ENCODE measurements at places on chromosomes 3 and 15.

GRCh38 chr3:53525765-53526703 lies 31.6 kb downstream of the CACNA1D start:
- DNase-seq: no peak

DNA sequence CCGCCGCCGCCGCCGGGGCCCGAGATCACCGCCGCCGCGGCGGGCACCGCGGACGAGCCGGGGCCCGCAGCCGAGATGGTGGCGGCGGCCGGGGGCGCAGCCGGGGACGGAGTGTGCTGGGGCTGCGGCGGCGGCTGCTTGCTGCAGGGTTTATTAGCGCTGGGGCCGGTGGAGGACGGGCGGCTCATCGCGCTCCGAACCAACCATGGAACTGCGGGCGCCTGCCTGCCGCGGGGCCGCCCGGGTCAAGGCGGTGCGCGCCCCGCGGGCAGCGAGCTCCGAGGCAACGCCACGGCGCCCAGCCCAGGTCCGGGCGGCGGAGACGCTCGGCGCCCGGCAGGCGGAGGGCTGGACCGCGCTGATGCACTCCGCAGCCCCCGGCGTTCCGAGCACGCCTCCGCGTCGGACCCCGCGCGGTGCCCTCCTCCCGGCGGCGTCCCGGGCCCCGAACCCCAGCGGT lies 277 bp downstream of the SIAH2 start:
- DNase-seq: no peak

- no peak for DNase-seq
These were observed 77.9 kb downstream of the APBA2 start for GRCh38 chr15:28963711-28964081.

DNA sequence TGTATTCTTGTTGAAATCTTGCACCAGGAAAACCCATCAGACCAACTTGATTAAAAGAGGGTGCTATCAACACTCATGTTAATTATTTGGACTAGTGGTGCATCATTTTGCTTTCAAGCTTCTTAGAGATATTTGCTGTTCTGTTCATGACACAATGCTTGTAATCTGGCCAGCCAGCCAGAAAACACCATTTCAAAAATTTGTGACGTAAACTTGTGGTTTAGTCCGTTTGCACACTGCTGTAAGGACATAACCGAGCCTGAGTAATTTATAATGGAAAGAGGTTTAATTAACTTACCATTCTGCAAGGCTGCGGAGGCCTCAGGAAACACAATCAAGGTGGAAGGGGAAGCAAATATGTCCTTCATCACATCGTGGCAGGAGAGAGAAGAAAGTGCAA lies 374.3 kb upstream of the TGFBR2 start:
- DNase-seq: no peak

DNA sequence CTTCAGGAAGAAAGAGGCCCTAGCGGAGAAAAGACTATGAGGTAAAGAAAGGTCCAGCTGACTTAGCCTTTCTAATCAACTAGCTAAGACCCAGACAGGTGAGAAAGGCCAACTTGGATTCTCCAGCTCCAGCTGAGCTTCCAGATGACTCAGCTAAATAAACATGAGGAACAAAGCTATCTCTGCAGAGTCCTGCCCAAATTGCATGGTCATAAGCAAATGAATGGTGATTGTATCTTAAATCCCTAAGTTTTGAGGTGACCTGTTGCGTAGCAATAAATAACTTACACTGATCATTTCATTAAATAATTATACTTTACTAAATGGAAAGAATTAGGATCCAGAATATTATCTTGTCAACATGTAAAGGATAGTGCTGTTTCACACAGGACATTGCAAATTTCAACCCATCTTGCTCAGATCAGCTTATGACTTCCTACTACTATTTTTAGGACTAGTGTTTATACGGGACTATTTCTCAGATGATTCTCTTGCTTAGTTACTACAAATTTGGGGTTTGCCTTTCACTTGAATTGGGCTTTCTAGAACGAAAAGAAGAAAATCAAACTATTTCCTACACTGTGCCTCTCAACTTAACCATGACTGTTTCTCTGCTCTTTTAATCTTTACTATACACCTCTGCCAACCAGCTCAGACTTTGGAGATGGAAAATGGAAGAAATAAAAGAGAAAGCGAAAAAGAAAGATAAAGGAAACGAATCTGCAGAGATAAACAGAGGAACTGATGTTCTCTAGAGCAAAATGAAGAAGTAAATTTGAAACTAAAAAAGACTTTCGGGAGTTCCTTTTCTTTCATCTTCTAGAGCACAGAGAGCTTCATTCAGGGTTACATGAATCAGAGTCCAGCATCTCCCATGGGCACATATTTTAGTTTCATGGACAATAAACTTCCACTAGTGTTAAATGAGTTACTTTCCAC lies 6.6 kb upstream of the ADGRG7 start:
- no peak for DNase-seq

DNA sequence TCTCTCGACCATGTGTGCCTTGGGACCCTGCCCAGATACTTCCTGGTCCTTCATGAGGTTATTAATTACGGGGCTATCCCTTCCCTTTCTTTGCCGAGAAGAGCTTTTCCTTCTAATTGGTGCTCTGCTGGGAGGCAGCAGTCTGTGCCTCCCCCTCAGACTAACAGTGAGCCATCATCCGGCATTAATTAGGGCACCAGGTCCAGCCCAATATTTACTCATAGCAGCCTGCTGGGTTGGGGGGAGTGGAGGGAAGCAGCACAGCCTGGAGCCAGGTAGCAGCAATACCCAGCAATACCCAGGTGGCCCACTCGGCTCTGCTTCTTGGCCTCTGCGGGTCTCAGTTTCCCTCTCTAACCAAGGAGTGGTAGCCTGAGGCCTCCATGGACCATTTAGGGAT lies 20.1 kb downstream of the CACNA2D2 start:
- no peak for DNase-seq

- DNase-seq: no peak
These were observed 193.6 kb downstream of the UACA start for GRCh38 chr15:70569714-70570231.

DNA sequence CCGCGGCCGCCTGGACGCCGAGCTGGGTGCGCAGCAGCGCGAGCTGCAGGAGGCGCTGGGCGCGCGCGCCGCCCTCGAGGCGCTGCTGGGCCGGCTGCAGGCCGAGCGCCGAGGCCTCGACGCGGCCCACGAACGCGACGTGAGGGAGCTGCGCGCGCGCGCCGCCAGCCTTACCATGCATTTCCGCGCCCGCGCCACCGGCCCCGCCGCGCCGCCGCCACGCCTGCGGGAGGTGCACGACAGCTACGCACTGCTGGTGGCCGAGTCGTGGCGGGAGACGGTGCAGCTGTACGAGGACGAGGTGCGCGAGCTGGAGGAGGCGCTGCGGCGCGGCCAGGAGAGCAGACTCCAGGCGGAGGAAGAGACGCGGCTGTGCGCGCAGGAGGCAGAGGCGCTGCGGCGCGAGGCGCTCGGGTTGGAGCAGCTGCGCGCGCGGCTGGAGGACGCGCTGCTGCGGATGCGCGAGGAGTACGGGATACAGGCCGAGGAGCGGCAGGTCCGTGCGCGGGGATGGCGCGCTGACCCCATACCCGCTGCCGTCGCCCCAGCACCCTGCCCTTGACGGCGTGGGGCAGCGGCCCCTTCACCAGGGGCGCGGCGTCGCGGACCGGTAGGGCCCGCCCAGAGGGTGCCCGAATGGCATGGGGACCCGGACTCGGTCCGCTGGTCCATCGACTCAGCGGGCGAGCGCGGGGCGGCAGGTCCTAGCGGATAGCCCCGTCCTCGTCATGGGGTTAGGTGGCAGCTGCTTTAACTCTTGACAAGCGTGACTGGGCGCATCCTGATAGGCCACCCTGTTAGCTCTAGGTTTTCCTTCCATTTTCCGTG lies 848 bp downstream of the SYNM start:
- DNase-seq: no peak

DNA sequence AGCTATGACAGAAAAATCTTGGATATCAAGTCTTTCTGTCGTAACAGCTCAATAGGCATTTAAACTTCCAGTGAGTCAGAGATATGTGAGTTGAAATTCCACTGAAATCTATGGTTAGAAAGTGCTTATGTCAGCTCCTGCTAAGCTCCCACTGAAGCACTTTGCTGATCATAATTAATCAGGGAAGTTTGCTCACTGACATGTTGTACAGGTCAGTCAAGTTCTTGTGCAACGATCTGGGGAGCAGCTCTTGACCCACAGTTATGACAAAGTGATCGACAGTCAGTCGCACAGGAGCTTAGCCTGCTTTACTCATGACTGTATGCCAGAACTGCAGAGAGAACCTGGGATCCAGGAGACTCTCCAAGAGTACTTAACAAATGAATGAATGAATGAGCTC lies 453.5 kb downstream of the SOX2 start:
- no peak for DNase-seq

- no peak for DNase-seq
These were observed 34.6 kb upstream of the TOPAZ1 start for GRCh38 chr3:44206862-44207652.

DNA sequence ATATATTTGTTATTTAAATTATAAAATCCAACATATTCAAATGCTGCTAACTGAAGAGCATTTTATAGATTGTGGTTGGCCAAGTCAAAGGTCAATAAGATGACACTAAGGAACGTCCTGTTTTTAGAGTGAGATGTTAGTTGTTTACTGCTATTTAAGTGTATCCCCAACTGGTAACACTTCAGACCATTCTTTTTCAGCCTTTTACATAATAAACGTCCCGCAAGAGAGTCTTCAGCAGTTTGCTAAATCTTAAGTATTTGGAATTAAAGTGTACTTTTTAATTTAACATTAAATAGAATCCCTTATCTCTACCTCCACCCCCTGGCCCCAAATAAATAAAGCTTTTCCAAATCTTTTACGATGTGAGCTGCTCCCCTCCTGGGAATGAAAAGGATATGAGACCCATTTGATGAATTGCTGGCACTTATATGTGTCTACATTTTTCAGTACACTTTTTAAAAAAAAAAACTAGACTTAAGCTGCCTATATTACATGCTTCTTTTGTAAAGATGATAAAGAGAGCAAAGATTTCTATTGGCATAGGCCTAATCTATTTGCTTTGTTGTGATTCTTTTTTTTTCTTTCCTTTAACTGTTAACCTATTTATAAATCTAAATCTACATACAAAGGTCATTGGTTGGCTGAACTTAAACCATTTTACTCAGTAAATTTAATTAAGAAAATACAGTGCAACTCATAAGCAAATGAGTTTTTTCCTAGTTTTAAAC lies 101.8 kb upstream of the SKOR1 start:
- no peak for DNase-seq

DNA sequence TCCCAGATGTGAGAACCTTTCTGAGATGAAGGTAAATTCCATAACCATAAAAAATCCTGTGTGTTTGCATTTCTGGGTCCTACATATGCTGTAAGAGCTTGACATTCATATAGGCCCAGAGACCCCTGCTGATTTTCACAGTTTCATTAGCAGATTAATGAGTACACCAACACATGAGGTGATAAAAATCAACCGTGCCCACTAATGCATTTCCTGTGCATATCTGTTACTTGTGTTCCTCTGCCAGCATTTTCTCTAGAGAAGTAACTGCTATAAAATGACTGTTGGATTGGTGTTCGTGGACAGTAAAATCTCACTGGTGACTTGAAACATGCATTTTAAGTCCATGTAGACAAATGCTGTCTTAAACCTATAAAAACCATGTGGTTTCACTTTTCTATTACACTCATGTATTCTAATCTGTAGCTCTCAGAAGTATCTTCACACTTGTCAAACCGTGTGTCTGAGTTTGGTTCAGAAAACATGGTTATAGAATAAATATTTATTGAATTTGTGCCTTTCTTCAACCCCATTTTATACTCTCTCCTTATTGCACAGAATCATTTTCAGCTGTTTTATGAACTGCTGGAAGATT lies 14.6 kb downstream of the MAP2K5 start:
- DNase-seq: no peak

GRCh38 chr15:40873694-40874561 lies at the start of gene RHOV:
Gene RHOV, minus strand, starts transcription at chr15:40874234. Its CDS starts 95 bp downstream, at chr15:40874139.
- DNase-seq: peak; percentile 34

DNA sequence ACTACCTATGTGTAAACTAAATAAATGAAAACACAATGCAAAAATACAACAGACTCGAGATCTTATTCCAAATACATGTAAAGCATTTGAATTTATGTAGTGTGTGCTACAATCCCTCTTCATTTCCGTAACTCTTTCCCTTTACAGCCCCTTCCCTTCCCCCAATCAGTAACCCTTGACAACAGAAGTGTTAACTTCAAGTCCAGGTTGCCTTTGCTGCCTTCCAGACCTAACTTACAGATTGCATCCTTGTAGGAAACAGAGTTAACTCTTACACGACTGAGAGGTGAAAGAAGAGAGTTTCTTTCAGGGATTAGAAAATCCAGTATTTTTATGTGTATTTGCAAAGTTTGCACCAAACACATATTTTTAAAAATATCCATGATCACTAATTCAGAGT lies 1.4 kb upstream of the ROBO1 start:
- DNase-seq: no peak

DNA sequence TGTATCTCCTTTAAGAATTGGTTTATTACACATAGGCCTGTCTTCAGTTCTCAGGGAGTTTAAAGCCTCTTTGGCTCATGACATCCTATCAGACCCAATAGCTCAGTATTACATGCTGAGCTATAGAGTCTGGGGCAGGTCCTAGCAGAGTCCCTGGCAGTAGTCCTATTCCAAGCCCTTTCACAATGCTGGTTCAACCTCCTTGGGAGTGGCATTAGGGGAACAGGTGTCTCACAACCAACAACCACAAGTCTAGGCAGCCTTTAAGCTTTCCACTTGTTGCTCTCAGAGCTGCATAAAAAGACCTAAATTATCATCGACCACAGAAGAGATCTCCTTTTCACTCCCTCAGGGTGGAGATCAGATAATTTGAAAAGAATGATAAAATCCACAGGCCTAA lies 22.8 kb upstream of the C2CD4B start:
- no peak for DNase-seq

- no peak for DNase-seq
These were observed 13.1 kb downstream of the MME start for GRCh38 chr3:155093261-155093660.

GRCh38 chr3:143529018-143529478 lies 319.2 kb downstream of the SLC9A9 start:
- no peak for DNase-seq

DNA sequence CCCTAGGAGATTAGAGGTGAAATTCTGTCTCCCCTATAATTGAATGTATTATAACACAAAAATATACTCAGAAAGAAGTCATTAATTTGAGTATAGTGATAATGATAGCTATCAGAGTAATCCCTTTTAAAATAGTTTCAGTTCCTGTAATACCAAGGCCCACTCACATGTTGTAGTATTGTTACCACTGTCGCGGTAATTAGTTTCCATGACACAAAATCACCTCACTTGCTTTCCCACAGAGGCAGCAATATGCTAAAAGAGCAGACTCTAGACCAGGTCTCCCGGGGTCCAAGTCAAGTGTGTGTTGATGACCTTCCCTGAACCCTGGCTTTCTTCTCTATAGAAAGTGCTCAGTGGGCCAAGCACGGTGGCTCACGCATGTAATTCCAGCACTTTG lies 39.5 kb upstream of the NSMCE3 start:
- DNase-seq: no peak

- DNase-seq: no peak
These were observed 458.1 kb upstream of the RASGRP1 start for GRCh38 chr15:39022532-39023305.

DNA sequence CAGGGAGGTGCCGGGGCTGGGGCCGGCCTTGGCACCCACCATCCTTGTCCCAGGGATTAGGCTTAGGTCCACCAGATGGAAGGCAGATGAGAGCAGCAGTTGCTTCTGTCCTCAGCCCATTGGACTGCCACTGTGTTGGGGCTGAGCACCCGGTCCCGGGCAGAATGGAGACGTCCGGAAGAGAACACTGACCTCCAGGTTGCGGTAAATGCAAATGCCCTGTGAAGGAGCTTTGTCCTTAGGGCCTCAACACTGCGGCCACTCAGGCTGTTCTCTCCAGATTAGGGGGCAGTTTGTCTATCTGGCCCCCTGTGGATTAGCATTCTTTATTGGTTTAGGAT lies at the start of gene SERINC4:
Gene SERINC4, minus strand, starts transcription at position 276 of the 341 bp plus-strand sequence. Its CDS starts 234 bp downstream, at position 42.
- no peak for DNase-seq

Data from T-helper 17 cell (primary cell).